ENCODE measurements at places on chromosomes 7 and 10.

- no peak for DNase-seq
These were observed 13.3 kb upstream of the ACSL5 start for GRCh38 chr10:112360308-112361270.

- DNase-seq = no peak
These were observed 167.0 kb upstream of the CDK1 start for GRCh38 chr10:60611291-60611747.

- no peak for DNase-seq
These were observed 2.7 kb upstream of the FAM170B start for GRCh38 chr10:49136525-49136924.

GRCh38 chr10:33537066-33537465 lies 202.6 kb upstream of the NRP1 start:
- no peak for DNase-seq

GRCh38 chr7:4272141-4272540 lies 410.0 kb upstream of the FOXK1 start:
- DNase-seq = no peak

GRCh38 chr10:12703813-12704212 lies 297.7 kb downstream of the CCDC3 start:
- DNase-seq = no peak

DNA sequence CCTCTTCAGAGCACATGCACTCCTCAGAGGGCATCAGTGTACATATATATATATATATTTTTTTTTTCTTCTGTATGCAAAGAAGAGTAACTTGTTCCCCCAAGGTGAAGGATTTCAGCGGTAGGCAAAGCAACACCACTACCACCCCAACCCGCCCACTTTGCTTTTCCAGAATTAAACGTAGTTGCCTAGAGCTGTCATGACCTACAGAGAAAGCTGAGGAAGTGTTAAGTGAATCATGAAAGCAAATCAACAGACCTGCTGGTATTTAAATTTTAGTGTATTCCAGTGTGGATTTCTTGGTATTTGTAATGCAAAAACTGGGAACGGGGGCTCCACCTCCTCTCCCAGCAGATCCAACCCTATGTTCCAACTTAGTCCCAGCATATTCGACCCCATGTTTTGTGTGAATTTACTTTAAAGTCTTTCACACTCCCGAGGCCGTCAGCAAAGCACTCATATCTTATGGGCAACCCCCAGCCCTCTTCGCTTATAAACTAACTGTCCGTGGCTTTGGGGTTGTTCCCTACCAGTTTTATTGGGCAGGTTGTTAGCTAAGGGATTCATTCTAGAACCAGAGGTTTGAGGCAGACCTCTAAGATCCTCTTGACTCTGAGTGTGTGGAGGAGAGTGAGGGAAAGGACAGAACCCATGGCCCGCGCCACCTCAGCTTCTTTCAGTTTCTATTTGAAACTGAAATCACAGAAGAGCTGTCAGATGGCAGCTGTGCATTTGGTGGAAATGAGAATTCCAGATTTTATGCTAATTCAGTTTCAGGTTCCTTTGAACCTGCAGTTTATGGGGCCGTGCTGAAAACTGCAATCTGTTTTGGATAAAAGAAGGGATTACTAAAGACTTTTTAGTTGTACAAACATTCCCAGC lies 450.2 kb upstream of the GALNT17 start:
- no peak for DNase-seq

- DNase-seq = no peak
These were observed 217.1 kb upstream of the FRMD4A start for GRCh38 chr10:14547816-14548215.

GRCh38 chr7:94513565-94513860 lies 3.9 kb downstream of the CASD1 start:
- DNase-seq = no peak

GRCh38 chr7:136163340-136163801 lies 186.2 kb upstream of the MTPN start:
- no peak for DNase-seq

GRCh38 chr7:74199551-74200355 lies 10.1 kb upstream of the LAT2 start:
- no peak for DNase-seq

- no peak for DNase-seq
These were observed 97.3 kb downstream of the PPP1R9A start for GRCh38 chr7:95004618-95005247.

DNA sequence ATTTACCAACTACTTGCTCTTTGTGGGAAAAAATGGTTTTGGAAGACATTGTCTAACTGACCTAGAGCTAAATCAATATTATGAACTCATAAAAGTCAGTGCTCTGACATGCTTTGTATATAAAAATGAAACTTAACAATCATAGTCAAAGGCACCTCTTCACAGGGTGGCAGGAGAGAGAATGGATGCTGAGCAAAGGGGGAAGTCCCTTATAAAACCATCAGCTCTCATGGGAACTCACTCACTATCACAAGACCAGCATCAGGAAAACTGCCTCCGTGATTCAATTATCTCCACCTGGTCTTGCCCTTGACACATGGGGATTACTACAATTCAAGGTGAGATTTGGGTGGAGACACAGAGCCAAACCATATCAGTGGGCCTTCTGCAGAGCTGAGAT lies 417.6 kb upstream of the AUTS2 start:
- DNase-seq = no peak

- DNase-seq = no peak
These were observed 321.8 kb downstream of the ZNF248 start for GRCh38 chr10:37535459-37536246.

GRCh38 chr7:105682341-105683060 lies 101.2 kb upstream of the EFCAB10 start:
- DNase-seq = no peak

DNA sequence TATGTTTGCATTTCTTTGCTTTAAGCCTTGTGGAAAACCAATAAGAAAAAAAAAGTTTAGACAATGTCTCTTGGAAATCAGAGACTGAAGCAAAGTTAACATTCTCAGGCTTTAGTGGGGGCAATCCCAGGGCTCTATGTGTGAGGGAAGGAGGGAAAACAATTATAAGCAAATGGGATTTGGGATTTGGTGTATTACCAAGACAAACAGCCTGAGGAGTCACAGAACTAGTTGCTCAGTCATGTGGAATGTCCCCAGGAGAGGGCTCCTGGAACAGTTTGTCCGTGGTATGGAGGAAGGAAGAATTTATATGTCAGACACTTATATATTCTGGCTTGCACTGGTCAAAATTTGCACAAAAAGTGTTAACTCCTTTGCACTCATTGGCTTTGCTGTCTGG lies 562.9 kb upstream of the TPK1 start:
- DNase-seq = no peak

- DNase-seq = no peak
These were observed 18.6 kb upstream of the GATA3 start for GRCh38 chr10:8035641-8036470.

DNA sequence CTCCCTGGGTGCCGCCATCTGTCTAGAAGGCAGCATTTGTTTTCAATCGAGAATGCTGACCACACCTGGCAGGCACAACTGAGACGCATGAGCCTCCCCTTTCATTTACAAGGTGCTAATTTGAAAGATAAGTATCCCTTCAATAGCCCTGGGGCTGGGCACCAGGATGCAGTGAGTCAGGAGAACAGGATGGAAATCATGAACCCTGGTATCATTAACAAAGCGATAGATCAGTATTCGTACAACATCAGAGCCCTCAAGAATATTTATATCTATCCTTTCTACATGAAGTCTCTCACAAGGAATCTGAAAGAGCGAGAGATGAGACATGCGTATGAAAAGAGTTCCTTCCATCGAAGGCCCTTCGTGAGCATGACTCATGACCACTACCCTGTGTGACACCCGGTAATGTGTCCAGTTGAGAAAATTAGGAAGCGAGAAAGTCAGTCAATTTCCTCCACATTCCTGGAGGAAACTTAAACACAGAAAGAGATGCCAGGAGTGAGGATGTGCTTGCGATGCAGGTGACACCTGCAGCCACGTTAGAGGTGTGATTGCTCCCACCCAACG lies 123.1 kb upstream of the PITRM1 start:
- DNase-seq = no peak
